Upper lobe of right lung (tissue), 1 donor: ENCODE measurements at places on chromosomes 2 and 18. TPM values are rescaled to one million over a fixed set of nuclear protein-coding genes. Genes with fewer than 3 reads are reported as not detected.

The PDCD1 gene
- total RNA-seq = 1.8 TPM

The ADAM17 gene
- total RNA-seq = 57.7 TPM

The CAPN13 gene
- 19.2 TPM for total RNA-seq

- H3K27me3 ChIP-seq = no peaks in the 10 kb centered on the region
- H3K4me1 ChIP-seq = no peaks in the 10 kb centered on the region
- no peak overlapping the region for H3K4me3 ChIP-seq
- H3K27ac ChIP-seq = no peak overlapping the region
- no peaks in the 10 kb centered on the region for H3K36me3 ChIP-seq
Measured at GRCh38 chr2:176729706-176730569, 460.7 kb downstream of the MTX2 start.

DNA sequence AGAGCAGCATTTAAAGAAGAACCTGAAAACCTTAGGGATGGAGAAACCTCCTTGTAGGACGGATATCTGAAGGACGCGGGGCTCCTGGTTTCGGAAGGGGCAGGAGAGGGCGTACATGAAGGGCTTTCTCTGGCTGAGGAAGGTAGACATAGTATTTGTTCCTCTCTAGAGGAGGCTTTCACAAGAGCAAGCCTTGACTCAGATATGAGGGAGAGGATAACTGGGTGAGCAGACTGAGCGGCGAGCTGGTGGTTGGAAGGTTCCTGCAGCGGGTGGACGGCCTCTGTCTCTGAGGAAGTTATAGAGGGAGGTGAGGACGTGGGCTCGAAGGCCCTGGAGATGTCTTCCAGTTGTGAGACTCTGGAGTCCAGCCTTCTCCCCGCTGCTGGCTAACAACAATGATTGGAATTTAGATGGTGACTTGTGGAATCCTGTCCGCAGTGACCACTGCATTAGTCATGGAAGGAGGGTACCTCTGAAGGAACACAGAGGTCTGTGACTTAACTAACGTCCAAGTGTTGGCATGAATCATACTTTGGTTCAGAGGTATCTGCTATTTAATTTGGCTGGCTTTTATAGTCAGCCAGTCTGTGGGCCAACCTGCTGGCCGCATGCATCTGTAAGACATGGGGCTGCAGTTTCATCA is 80.9 kb downstream of the ASAP2 start:
- no peak for DNase-seq
- H3K27ac ChIP-seq = no peak overlapping the region
- no peaks in the 10 kb centered on the region for H3K36me3 ChIP-seq
- no peaks in the 10 kb centered on the region for H3K27me3 ChIP-seq

The RPRM gene
- 0.26 TPM for total RNA-seq

The COL6A3 gene
- 119 TPM for total RNA-seq

The WNT6 gene
- total RNA-seq = not detected

GRCh38 chr18:22467760-22468553 is 50.2 kb upstream of the CTAGE1 start:
- H3K36me3 ChIP-seq = no peaks in the 10 kb centered on the region
- no peaks in the 10 kb centered on the region for H3K27me3 ChIP-seq
- H3K27ac ChIP-seq = no peak overlapping the region
- no peak overlapping the region for H3K4me3 ChIP-seq
- no peak for DNase-seq

The QPCT gene
- 4.9 TPM for total RNA-seq

The RIOK3 gene
- 63.7 TPM for total RNA-seq

DNA sequence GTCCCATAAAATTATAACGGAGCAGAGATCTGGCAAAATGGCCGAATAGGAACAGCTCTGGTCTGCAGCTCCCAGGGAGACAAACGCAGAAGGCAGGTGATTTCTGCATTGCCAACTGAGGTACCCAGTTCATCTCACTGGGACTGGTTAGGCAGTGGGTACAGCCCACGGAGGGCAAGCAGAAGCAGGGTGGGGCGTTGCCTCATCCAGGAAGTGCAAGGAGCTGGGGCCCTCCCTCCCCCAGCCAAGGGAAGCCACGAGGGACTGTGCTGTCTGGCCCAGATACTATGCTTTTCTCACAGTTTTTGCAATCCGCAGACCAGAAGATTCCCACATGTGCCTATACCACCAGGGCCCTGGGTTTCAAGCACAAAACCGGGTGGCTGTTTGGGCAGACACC is 22.8 kb downstream of the ICA1L start:
- H3K27ac ChIP-seq = no peak overlapping the region
- peak; percentile 77 for DNase-seq
- no peaks in the 10 kb centered on the region for H3K27me3 ChIP-seq
- H3K4me3 ChIP-seq = no peak overlapping the region

GRCh38 chr18:31646332-31647126 is 37.9 kb downstream of the B4GALT6 start:
- no peak overlapping the region for H3K27ac ChIP-seq
- no peaks in the 10 kb centered on the region for H3K36me3 ChIP-seq
- no peak for DNase-seq
- H3K4me1 ChIP-seq = no peaks in the 10 kb centered on the region

DNA sequence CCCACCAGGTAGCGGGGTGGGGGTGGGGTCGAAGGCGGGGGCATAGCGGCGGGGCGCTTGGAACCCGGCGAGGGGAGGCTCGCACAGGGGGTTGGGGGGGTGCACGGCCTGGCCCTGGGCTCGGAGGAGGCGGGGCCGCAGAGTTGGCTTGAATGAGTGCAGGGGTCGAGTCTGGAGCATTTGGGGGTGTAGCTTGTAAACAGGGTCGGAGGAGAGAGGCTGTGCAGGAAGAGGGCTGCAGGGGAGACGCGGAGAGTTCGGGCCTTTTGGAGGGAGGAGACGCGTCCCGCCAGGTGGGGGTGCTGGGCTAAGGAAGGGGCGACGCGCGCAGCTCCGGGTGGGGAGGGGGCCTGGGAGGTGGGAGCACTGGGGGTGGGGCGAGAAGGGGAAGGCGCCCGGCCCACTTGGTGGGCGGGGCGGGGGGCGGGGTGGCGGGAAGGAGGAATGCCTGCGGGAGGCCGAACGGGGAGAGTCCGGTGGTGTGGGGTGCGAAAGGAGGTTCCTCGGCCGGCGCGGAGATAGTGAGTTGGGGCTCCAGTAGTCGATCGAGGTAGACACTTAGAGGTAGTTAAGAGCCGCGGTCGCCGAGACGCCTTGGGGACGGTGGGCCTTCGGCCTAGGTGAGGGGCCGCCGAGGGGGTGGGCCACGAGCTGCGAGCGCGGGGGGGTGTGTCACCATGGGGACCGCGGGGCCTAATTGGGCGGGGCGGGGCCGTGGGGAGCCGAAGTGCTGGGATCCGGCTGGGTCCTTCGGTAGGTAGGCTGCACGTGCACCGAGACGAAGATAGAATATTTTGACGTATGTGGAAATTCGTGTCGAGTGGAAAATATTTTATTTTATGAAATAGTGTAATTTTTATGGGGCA is 774 bp downstream of the MSH6 start:
- H3K4me1 ChIP-seq = peaks cover 20% of the 10 kb centered on the region
- H3K27ac ChIP-seq = peak overlapping the region; percentile 83
- no peaks in the 10 kb centered on the region for H3K36me3 ChIP-seq
- H3K4me3 ChIP-seq = peak overlapping the region; percentile 85
- DNase-seq = peak; percentile 88
